ENCODE measurements at places on chromosomes 5 and 9.

DNA sequence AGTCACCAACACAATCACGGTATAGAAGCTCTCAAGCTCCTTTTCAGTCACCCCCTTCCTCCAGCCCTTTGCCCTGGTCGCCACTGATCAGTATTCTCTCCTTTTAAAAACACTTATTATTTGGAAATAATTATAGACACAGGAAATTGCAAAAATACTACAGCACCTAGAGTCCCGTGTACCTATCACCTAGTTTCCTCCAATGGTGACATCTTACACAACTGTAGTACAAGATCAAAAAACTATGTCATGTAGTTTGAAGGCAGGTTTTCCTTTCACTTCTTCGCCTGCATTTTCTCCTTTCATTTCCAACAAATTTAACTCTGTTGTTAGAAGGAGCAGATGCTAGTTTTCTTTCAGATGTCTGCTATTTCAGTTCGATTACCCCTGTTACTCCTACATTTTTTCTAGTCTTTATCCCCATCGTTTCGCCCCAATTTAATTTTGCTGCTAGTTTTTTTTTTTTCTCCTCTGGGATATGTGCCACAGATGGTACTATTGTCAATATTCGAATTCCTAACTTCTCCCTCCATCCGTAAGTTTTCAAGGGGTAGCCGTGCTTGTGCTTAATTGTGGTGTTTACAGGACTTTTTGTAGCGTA, 612 bp upstream of the ATG10 start:
- DNase-seq: peak; percentile 53

GRCh38 chr5:65506961-65507360, 25.2 kb upstream of the ADAMTS6 start:
- DNase-seq: peak; percentile 8

DNA sequence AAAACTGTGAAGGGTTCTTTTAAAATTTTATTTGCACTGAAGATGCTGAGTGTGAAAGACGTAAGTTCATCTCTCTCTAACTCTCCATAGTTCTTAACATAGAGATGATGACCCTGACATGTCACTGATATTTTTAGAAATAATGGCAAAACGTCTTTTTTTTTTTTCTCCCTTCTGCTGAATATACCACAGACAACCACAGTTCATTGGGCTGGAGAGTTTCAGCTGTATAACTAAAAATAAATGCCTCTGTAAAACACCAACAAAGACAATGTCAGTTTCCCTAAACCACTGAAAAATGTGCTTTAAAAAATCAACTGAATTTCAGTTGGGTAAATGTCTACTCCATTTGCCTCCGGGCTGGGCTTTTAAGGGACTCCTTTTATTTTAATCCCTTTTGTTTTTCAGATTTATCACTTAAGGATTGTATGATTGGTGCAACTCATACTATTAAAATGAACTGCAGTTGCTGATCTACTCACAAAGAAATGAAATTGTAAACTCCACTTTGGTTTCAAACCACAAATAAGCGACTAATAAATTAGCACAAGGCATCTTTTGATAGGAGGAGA, 830.9 kb upstream of the WWC1 start:
- DNase-seq: no peak

GRCh38 chr5:111932199-111932598, 175.2 kb upstream of the NREP start:
- DNase-seq: no peak

GRCh38 chr9:35702696-35703095, 13.0 kb upstream of the TPM2 start:
- no peak for DNase-seq

GRCh38 chr5:73687357-73687756, 61.4 kb downstream of the ARHGEF28 start:
- no peak for DNase-seq

GRCh38 chr9:138050472-138051330, 173.1 kb downstream of the CACNA1B start:
- DNase-seq: no peak

DNA sequence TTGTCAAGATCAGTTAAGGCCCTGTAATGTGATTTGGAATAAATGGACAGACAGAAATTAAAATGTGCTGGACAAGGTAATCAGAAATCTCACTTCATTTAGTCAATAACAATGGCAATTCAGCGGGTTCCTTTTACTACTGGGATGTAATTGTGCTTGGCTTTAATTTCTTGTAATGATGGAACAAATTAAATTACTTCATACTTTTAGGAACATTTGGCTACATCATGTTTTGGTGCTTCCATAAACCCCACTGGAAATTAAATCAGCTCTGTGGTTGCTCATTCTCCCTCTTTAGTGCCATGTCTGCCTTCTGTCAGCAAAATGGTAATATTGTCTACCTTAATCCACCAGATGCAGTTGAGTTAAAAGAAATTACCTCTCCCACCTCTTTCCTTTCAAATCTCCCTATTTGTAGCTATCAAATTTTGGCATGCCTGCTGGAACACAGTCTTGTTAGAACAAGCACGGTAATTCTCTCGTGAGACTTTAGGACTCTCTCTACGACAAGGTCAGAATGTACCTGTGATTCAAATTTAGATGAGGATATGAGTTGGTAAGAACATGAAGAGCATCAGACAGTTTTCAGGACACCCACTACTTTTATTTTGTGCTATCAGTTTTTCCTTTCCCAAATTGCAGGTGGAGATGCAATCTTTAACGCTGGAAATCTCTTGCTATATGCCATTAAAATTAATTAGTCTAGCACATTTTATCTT, 476.3 kb downstream of the RAB3C start:
- no peak for DNase-seq

GRCh38 chr9:27124151-27124550, 15.1 kb downstream of the TEK start:
- no peak for DNase-seq

GRCh38 chr9:136991993-136992818, at the start of gene PAXX:
Gene PAXX, plus strand, starts transcription at chr9:136992422. Its CDS starts 22 bp downstream, at chr9:136992444.
- DNase-seq: peak; percentile 96

DNA sequence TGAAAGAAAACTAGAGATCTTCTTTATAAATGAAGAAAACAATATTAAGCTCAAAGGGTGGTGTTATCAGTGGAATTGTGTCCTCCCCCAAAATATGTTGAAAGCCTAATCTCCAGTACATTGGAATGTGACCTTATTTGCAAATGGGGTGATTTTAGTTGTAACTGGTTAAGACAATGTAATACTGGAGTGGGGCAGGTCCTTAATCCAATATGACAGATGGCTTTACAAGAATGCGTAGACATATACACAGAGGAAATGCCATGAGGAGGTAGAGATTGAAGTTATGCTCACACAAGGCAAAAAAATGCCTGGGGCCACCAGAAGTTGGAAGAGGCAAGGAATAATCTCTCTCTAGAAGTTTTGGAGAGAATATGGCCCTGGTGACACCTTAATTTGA, 13.7 kb upstream of the TRIM32 start:
- no peak for DNase-seq

- peak; percentile 43 for DNase-seq
Measured at GRCh38 chr9:33135470-33135958, 31.6 kb downstream of the B4GALT1 start.

- no peak for DNase-seq
Measured at GRCh38 chr5:40477856-40478546, 201.7 kb upstream of the PTGER4 start.

- no peak for DNase-seq
Measured at GRCh38 chr9:134676361-134676760, 34.8 kb downstream of the COL5A1 start.

- no peak for DNase-seq
Measured at GRCh38 chr9:108980893-108981292, 32.4 kb downstream of the CTNNAL1 start.

DNA sequence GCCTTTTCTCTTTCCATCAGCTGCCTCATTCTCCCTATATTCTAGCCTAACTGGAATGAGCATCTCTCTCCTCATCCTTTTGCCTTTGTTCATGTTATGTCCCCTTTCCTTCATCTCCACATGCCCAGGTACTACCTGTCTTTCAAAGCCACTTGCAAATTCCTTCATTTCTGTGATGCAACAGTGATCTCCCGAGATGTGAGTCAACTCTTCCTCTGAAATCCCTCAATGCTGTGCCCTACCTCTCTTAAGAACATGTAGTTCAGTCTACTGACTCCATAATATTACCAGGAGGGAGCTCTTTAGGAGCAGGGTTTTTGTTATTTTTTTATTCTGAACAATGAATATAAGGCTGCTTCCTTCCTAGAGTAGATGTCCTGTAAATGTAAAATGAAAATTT, 91.6 kb downstream of the ZNF462 start:
- no peak for DNase-seq

GRCh38 chr5:15238006-15238405, 262.0 kb upstream of the FBXL7 start:
- no peak for DNase-seq

- no peak for DNase-seq
Measured at GRCh38 chr5:51188001-51188591, 195.2 kb upstream of the ISL1 start.

DNA sequence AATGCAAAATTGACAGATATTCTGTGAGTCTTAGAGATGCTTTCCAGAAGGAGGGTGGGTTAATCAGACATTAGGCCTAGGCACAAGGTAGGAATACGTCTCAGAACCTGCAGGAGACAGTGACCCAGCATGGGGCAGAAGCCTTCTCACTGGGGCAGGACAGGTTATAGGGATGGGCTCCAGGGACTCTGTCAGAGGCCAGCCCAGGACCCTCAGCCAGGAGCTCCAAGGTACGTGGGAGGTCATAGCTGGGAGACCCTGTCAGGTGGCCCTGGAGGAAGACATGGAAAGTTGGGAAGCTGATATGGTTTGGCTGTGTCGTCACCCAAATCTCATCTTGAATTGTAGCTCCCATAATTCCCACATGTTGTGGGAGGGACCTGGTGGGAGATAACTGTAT, 450.4 kb downstream of the GADD45G start:
- no peak for DNase-seq

Data from hematopoietic multipotent progenitor cell treated with erythropoietin and hydrocortisone succinate and interleukin-3 and kit ligand, for 6 days (in vitro differentiated cells).